ENCODE measurements at places on chromosomes 12 and 14.

DNA sequence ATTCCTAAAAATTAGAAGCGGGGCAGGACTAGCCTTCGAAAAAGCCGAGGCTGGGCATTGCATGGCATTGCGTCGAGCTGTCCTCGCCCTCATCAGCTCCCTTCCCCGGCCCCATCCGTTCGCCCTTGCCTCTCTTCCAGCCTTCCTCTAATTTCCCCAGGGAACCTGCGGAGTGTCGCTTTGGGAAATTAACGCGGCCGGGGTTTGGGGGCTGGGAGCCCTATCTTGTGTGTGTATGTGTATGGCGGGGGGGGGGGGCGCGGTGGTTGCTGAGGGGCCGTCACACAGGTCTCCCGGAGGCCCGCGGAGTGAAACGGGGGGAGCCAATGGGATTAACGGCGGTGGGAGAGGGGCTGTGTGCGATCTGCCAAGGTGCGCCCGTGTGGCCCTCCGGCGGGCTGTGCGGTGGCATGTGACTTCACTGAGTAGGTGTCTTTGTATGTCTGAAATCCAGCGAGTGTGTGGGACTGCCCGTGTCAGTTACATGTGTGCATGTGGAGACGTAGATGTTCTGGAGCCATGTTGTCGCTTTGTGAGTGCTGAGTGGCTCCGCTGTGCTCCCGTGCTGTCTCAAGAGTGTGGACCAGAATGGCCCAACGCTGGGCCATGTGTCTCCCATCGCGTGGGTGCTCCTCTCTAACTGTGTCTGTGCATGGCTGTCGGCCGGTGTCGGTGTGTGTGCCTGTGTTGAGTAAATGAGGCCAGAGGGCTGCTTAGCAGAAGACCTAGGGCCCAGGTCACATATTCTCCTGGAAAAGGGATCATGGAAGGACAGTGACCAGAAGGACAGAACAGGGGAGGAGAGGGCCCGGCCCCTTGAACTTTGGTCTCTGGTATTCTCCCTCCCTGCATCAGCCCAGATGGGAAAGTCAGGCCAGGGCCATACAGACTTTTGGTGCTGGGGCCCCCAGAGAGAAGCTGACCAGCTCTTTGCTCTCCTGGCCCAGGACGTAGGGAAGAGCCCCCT lies 1.5 kb downstream of the PTMS start:
- peak overlapping the region; percentile 9 for H3K27ac ChIP-seq
- H3K4me3 ChIP-seq, result peak overlapping the region; percentile 89
- no peaks in the 10 kb centered on the region for H3K27me3 ChIP-seq
- H3K4me1 ChIP-seq, result peaks cover 36% of the 10 kb centered on the region

GRCh38 chr12:51531284-51531977 lies 59.6 kb upstream of the SCN8A start:
- no peaks in the 10 kb centered on the region for H3K36me3 ChIP-seq
- H3K4me3 ChIP-seq, result peak overlapping the region; percentile 39
- no peak overlapping the region for H3K27ac ChIP-seq
- DNase-seq, result no peak
- H3K27me3 ChIP-seq, result no peaks in the 10 kb centered on the region

DNA sequence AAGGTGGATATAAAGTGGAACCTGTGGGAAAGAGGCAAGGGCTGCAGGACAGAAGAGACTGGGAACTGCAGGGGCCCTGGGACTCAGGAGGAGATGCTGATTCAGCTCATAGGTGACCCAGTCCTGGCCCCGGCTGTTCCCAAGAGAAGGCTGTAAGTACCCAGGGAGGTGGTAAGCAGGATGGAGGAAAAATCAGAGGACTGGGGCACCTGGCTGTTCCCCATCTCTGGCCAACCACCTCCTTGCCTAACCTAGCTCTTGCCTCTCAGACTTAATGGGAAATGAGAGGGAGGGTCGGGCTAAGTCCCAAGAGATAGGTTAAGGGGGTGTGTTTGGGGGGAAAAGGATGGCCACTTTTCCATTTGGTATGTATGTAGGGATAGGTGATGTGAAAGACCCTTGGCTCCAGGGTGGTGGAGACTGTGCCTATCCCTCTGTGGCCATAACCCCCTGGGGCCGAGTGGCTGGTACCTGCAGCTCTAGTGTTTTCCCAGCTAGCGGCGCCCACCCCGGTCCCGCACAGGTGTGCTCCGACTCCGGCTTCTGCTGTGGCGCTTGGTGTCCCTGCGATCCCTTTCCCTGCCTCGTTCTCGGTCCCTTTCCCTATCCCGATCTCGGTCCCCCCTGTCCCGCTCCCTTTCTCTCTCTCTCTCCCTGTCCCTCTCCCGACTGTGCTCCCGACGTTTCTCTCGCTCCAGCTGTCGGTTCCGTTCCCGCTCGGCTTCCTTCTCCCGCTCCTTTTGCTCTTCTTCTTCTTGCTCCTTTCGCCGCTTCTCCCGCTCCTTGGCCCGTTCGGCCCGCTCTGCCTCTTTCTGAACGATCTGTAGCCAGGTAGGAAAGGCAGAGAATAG lies 1.6 kb upstream of the CDH24 start:
- peaks cover 29% of the 10 kb centered on the region for H3K4me1 ChIP-seq
- no peak overlapping the region for H3K4me3 ChIP-seq
- peaks cover 34% of the 10 kb centered on the region for H3K36me3 ChIP-seq

DNA sequence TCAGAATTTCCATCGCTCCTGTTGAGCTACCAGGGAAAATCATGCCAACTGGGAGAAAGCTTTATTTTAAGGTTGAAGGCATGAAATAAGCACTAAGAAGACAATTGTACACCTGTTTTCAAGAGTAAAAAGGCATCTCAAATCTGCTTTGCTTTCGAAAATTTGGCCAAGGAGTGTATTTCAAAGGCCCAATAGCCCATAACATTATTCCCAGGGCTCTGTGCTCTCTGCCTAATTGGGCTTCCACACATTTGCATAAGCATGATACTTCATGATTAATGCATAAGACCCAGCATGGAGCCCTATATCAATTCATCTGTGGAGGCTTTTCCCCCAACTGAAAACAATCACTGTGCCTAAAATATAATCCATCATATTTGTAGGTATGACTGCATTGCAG lies 258.5 kb downstream of the NOVA1 start:
- no peak overlapping the region for H3K4me3 ChIP-seq
- peaks cover 3% of the 10 kb centered on the region for H3K27me3 ChIP-seq
- no peak for DNase-seq
- no peaks in the 10 kb centered on the region for H3K36me3 ChIP-seq
- peaks cover 7% of the 10 kb centered on the region for H3K4me1 ChIP-seq

- no peaks in the 10 kb centered on the region for H3K36me3 ChIP-seq
- H3K4me3 ChIP-seq, result no peak overlapping the region
- no peak for DNase-seq
- no peaks in the 10 kb centered on the region for H3K27me3 ChIP-seq
- no peak overlapping the region for H3K27ac ChIP-seq
Observed at GRCh38 chr14:52329678-52330369, 15.7 kb downstream of the PTGER2 start.

DNA sequence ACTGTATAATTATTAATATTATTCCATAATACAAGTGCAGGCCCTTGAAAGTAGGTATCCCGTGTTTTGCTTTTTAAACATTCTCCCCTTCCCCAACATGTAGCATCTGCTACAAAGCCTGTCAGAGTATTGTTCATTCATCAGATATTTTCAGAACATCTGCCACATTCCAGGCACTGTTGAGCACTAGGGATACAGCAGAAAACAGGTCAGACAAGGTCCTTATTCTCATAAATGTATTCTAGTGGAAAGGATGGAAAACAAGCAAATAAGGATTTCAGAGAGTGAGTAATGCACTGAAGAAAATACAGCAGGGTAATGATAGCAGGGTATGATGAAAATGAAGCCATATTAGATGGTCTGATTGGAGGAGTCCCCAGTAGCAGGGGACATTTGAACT lies 3.8 kb downstream of the ERP29 start:
- H3K4me3 ChIP-seq, result no peak overlapping the region

DNA sequence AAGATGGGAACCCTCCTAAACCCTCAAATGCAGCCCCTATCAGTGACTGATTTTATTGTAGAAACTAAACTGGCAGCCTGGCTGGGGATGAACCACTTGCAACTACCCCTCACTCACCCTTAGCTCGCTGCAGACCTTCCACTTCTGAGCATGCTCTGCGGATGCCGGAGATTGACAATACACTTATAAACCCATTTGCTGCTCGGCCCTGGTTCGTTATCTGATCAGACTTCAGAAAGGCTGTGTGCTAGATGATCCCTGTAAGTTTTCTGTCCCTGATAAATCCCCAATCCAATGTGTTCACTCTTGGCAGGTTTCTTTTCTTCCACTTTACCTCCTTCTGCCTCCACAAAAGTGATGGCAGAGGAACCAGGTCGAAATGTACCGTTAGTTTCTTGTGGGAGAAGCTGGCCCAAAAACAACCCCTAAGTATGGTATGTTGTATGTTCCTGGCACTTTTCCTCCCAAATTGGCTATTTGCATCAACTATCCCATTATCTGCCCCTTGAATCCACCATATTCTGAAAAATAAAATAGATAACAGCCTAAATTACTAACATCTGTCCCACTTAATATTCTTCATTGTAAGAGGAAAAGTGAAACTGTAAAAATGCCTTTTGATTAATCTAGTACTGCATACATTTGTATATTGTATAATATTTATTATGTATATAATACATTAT lies 18.8 kb downstream of the RPH3A start:
- no peak for DNase-seq
- no peaks in the 10 kb centered on the region for H3K36me3 ChIP-seq
- H3K4me3 ChIP-seq, result no peak overlapping the region
- peaks cover 64% of the 10 kb centered on the region for H3K27me3 ChIP-seq

DNA sequence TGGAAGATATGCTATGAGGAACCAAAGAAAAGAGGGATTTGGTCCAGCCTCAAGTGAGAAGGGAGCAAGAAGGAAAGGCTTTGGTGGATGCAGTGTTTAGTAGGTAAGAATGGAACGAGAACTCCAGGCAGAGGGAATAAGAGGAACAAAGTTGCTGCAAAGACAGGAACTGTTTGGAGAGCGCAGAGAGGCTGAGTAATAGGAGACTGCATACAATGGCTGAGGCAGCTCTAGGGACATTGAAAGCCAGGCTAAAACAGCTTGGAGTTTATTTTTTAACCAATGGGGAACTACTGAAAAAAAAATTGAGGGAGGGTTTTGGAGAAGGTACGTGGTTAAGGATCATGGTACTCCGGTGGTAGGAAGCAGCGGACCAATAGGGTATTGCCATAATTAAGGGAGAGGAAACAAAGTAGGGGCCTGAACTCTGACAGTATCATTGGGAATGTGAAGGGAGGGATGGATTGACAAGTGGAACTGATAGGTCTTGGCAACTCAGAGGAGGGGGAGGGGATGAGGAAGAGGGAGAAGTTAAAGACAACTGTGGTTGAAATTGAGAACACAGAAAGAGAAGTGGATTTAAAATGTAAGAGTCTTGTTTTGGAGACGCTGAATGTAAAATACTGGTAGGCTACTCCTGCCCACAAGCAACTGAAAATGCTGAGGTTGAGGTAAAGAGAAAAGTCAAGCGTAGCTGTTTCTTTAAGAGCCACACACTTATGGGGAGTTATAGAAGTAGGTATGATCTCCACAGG lies 4.8 kb downstream of the ASCL4 start:
- H3K27me3 ChIP-seq, result peaks cover 83% of the 10 kb centered on the region
- no peaks in the 10 kb centered on the region for H3K36me3 ChIP-seq
- H3K4me3 ChIP-seq, result no peak overlapping the region
- DNase-seq, result no peak
- H3K27ac ChIP-seq, result no peak overlapping the region

DNA sequence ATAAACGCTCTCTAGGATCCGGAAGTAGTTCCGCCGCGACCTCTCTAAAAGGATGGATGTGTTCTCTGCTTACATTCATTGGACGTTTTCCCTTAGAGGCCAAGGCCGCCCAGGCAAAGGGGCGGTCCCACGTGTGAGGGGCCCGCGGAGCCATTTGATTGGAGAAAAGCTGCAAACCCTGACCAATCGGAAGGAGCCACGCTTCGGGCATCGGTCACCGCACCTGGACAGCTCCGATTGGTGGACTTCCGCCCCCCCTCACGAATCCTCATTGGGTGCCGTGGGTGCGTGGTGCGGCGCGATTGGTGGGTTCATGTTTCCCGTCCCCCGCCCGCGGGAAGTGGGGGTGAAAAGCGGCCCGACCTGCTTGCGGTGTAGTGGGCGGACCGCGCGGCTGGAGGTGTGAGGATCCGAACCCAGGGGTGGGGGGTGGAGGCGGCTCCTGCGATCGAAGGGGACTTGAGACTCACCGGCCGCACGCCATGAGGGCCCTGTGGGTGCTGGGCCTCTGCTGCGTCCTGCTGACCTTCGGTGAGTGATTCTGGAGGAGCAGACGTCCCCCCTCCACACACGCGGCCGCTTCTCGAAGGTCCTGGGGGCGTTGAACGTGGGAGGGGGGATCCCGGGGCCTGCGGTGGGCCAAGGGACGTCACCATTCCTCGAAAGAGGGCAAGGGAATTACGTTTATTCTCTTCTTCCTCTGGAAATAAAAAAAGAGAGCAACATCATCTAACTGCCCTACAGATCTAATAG lies at the start of gene HSP90B1:
Gene HSP90B1, plus strand, starts transcription at position 377 of the 753 bp plus-strand sequence. Its CDS starts 106 bp downstream, at position 483.
- H3K27ac ChIP-seq, result peak within 1 kb of the TSS; percentile 78
- peak; percentile 100 for DNase-seq
- H3K27me3 ChIP-seq, result no peaks in the 10 kb centered on the region
- H3K4me1 ChIP-seq, result peaks cover 43% of the 10 kb centered on the region
- H3K4me3 ChIP-seq, result peak within 1 kb of the TSS; percentile 92
- H3K36me3 ChIP-seq, result peaks cover 41% of the 10 kb centered on the region

DNA sequence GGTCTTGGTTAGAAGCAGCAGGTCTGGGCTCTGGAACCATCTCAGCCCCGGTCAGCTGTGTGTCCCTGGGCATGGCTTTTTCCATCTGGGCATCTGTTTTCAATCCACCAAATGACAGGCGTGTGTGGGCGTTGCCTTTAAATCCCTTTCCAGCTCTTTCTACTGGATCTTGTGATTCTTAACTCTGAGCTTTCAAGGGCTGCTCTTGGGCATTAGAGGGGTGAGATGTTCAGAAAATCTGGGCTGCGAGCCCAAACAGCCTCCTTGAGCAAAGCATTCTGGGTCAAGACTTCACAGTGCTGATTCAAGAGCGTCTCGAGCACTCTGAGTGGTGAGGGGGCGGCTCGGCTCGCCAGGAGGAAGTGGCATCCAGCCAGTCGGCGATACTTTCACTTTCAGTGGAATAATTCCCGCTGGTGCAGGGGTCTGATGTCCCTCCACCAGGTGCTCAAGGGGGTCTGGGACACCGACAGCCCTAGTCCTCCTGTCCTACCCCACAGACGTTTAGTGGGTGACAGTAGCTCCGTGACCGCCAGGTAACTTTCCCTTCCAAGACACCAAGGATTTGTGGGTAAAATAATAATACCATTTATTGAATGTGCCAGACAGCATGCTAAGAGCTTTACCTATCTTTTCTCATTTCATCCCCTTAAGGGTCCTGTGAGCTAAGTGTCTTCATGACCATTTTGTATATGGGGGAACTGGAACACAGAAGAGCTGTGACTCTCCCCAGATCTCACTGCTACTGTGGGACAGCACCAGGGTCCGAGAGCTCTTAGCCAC lies 114.0 kb downstream of the PLXNC1 start:
- H3K27me3 ChIP-seq, result no peaks in the 10 kb centered on the region
- H3K27ac ChIP-seq, result no peak overlapping the region
- H3K4me1 ChIP-seq, result peaks cover 5% of the 10 kb centered on the region
- DNase-seq, result peak; percentile 62
- H3K4me3 ChIP-seq, result peak overlapping the region; percentile 77
- no peaks in the 10 kb centered on the region for H3K36me3 ChIP-seq

- peaks cover 19% of the 10 kb centered on the region for H3K4me1 ChIP-seq
- H3K27ac ChIP-seq, result 0 out of 2 replicates have a peak overlapping the region, but pooled peaks have one; percentile 0
- no peak overlapping the region for H3K4me3 ChIP-seq
- no peaks in the 10 kb centered on the region for H3K27me3 ChIP-seq
- H3K36me3 ChIP-seq, result no peaks in the 10 kb centered on the region
- DNase-seq, result peak; percentile 68
Observed at GRCh38 chr14:102532204-102532658, 22.7 kb upstream of the ANKRD9 start.
